Stimulated activated CD8-positive, alpha-beta memory T cell treated with anti-CD3 and anti-CD28 coated beads, Interleukin-12 subunit alpha, Interleukin-12 subunit beta, amount 100 ng/mL, for 4 hours (primary cell): ENCODE measurements at places on chromosomes 6 and 20.

DNA sequence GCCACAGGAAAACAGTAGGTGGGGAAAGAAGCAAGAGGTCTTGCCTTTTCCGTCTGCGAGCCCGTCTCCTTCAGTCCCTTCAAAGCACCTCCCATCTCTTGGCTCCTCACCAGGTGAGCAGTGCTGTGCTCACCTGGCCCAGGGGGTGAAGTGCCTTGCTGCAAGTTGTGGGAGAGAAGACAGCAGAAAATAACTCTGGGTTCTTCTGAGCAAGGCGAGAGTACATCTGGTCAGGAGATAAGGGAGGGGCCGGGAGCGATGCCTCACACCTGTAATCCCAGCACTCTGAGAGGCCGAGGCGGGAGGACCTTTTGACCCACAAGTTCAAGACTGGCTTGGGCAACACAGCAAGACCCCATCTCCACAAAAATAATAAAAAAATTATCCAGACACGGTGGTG is 35.6 kb upstream of the TGM3 start:
- DNase-seq = no peak

GRCh38 chr20:8291873-8292272 is 159.8 kb downstream of the PLCB1 start:
- no peak for DNase-seq

- no peak for DNase-seq
These were observed 201.8 kb downstream of the JARID2 start for GRCh38 chr6:15447546-15448267.

- no peak for DNase-seq
These were observed 181.0 kb downstream of the ZFP64 start for GRCh38 chr20:52010541-52010940.

DNA sequence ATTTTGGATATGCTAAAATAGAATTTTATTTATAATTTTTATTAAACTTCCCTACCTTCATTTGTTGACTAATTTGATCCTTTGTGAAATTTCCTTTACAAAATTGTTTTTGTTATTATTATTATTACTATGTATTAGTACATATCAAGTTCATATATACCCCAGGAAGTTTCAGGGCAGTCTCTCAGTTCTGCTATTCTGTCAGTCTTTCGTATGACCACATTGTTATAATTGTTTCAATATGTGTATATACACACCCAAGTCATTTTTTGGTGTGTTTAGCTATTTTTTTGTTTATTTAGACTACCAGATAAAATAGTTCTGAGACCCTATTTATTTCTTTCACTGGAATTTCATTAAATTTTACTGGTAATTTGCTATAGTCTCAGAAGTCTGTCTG is 72.1 kb downstream of the NKAIN2 start:
- DNase-seq = no peak

DNA sequence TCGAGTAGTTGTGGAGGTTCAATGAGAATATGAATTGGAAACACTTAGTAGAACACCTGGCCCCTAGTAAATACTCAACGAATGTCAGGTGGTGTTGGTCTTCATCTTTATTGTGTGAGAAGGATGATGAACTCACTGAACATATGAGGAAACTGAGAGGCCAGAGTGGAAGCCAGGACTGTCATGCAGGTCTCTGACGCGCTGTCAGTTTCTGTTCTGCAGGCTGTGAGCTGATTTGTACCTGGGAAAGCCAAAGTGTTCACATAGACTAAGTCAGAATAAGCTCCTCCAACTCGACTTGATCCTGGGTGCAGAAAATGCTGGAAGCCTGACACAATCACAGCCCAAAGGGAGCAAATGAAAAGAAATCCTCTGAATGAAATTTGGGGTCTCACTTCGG is 222.2 kb downstream of the LY86 start:
- no peak for DNase-seq

GRCh38 chr6:36104836-36105235 is 25.5 kb upstream of the MAPK13 start:
- no peak for DNase-seq

DNA sequence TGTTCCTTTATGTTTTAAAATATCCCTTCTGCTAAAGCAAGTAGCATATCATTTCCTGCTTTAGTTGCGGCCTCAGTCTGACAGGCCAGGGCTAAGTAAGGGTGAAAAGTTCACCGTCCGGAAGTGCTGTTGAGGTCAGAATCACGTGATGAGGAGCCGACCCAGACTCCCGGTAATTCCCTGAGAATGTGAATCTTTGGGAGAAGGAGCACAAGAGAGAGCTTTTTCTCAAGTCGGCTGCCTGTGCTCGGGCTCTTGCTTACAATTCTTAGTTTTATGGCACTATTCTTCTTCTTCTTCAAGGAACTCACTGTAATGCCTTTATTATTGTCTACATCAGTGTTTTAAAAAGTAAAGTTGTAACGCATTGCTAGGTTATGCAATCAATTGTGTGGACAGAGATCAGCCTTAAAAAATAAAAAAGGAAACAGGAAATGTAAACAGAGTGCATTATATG is 309.3 kb downstream of the PRL start:
- peak; percentile 1 for DNase-seq

GRCh38 chr6:125346926-125347563 is 45.3 kb upstream of the HDDC2 start:
- DNase-seq = no peak

DNA sequence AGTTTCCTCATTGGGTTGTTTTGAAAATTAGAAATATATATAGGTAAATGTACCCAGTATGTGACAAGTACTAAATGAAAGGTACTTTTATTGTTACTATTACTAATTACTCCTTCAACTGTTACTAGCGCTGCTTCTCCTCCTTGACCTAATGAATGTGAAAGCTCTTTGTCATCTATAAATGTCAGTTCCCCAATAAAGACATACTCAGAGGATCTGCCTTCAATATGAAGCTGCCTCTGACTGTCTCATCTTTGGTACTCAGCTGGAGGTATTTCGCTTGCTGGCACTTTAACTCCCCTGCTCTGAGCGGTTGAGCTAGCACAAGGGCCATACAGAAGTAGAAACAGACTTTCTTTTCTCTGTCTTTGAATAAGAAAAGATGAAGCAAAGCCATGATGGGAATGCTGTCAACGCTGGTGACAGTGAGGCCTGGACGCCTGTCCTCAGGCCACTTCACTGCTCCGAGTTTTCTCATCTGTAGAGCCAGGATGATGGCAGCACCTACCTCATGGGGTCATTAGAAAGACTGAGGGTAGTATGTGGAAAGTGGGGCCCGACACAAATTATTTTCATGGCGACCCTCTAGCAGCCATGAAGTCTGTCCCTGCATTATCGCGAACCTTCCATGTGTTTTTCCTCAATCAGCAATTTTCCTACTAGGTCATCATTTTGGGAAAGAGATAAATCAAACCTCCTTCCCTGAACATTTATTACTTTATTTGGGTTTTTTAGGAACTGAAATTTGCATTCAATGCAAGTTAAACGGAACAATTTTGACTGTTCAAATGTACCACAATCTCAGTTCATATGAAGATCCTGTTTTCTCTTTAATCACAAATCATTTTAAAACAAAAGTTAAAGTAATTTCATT is 55.9 kb upstream of the SNX9 start:
- no peak for DNase-seq

DNA sequence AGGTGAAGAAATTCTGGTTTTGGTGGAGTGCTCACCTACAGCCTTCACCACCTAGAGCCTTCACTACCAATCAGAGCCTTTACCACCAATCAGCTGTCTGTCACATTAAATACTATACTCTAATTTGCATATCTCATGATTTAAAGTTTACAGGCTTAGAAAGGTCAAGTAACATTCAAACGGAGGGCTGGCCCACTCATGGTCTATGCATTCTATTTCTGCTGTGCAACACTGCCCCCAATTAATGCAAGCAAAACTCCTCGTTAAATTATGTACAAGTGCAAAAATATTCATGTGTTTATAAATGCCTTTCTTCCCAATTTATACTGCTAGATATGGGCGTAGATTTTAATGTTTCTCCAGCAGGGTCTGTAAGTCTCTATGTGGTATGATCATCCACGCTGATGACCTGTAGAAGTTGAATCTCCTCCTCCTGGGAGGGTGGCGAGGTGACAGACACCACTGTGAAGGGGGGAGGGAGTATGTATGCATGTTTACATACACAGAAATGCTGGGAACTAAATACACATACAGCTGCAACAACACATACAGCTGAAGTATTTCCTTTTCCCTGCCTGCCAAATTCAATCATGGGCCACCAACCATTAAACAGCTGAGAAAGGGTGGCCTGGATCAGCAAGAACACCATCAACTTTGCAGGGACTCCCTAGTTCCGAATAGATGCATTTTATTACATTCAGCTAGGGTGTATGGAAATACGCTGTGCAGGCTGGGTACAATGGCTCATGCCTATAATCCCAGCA is 13.1 kb downstream of the RRAGD start:
- DNase-seq = no peak

DNA sequence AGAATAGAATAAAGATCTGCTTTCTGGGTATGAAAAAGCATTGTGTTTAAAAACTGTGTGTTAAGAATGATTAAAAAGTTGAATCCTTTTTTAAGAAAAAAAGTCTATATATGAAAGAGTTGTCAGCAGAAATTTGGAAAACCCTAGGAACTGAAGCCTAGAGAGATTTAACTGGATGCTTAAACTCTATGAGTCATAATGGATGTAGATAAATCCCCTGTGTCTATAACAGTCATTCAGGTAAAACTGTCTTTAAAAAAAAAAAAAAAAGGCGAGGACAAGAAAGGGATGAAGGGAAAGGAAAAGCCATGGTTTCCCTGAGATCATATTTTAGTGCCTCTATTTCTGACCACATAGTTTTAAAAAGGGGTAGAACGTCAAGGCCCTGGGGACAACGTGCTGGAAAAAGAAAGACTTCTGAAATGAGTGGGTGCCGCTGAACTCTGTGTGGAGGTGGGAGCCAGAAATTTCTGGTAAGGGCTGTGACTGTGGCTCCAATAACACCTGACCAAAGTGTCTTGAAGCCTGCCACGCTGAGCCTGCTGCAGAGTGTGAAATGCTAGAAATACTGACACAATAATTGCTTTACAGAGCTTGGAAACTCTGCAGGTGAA is 302.6 kb upstream of the ARID1B start:
- DNase-seq = no peak

DNA sequence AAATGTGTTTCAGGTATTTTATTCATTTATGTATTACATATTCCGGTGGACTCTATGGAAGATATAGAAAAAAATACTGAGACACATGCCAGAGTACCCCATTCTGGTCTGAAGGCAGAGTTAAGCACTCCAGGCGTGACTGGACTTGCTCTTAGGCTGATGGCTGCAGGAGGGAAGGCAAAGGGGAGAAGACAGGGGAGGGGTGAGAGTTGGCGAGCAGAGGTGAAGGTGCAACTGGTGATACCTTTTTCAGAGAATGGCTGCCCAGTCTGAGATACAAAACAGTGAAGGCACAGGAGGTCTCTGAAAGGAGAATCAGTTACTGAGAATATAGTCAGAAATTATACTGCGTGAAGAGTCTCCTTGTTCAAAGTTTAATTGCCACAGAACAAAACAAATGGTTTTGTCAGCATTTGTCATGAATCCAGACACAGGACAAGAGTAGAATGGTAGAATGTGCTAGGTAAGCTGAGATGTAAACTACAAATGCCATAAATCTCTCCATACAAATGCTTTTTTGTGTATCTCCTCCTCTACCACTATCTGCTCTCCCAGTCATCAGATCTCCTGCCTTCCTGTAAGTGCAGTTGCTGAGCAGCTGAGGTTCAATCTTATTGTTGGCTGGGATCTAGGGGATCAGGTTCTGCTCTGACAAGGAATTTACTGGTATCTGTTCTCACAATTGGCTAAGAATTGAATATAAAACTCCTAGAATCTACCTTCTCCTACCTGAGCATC is 104.2 kb upstream of the DST start:
- DNase-seq = no peak

DNA sequence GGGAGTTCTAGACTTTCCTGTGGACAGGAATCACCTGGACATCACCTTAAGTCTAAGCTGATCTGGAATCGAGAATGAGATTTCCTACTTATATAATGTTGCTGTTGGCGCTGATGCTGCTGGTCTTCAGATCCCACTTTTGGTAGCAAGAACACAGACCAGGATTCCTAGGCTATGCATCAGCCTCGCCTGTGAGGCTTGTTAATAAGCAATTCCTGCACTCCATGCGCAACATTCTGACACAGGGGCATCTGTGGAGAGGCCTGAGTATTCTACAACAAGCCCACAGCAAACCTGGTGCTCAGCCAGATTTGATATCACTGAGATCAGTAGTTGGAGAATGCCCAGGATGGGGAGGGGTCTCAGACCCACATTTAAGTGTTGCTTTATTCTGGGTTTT is 52.0 kb upstream of the TRIM26 start:
- DNase-seq = no peak

DNA sequence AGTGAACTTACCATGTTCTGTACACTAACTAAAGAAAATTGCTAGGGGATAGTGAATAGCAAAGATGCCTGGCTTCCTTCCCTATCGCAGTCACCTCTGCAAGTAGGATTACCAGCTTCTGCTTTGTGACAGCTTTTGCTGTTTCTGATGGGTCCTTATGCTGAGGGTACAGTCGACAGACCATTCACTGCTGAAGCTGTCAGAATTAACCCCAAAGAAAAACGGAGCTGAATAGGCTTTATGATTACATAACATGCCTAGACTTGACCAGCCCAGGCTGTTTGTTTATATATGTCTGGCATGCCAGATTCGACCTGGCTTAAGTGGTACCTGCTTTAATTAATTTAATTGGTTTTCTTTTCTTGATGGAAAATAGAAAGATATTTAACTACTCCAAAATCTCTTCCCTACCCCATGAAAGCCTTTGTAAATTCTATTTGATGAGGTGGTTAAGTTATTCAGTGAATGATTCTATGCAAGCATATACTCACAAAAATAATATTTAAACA is 21.7 kb upstream of the PRELID3B start:
- DNase-seq = no peak

DNA sequence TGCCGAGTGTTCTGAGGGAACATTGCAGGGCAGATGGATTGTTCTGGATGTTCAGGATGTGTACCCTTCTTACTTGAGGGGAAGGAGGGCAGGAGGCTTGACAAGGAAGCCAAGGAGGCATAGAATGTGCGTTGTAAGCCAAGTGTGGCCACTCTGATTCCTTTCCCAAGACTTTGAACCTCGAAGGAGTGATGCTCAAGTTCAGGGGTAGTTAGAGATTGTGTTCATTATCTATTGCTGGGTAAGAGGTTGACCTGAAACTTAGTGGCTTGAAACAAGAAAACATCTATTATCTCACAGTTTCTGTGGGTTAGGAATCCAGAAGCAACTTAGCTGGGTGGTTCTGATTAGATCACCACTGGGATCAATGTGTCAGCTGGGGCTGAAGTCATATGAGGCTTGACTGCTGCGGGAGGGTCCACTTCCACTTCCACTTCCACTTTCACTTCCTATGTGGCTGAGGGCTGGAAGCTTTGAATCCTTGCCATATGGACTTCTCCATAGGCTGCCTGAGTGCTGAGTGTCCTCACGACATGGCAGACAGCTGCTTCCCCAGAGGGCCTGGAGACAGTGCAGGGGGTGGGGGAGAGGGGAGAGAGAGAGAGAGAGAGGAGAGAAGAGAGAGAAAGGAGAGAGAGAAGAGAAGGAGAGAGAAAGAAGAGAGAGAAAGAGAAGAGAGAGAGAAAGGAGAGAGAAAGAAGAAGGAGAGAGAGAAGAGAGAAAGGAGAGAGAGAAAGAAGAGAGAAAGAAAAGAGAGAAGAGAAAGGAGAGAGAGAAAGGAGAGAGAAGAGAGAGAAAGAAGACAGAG is 6.9 kb upstream of the CD40 start:
- no peak for DNase-seq
